ENCODE measurements at places on chromosomes 6 and 20.

DNA sequence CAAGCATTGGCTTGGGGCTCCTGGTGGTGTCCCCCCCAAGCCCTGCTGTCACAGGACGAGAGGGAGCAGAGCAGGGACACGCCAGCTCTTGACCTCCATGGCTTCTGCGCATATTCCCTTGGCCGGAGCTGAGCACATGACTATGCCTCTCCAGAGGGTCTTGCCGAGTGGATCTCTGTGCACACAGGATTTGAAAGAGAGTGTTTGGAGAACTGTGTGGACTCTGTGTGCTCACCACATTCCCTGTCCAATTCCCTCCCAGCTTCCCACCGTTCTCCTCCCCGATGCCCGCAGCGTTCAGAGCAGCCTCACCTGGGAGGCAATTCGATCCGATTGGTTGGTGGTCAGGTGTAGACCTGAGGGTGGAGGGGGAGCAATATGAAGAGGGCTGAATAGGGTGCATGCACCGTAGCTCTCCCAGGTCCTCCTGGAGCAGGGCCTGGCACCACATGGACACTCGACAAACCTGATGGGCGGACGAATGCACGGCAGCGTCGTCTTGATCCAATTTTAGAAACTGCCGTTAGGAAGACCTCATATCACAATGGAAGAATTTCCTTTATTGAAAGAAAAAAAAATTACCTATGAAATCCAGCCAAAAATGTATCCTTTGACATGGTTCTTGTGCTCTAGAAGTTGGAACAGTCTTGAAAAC lies 287.8 kb downstream of the CDH4 start:
- no peak for DNase-seq

GRCh38 chr20:61803416-61803914 lies 262.2 kb downstream of the TAF4 start:
- DNase-seq, result no peak

DNA sequence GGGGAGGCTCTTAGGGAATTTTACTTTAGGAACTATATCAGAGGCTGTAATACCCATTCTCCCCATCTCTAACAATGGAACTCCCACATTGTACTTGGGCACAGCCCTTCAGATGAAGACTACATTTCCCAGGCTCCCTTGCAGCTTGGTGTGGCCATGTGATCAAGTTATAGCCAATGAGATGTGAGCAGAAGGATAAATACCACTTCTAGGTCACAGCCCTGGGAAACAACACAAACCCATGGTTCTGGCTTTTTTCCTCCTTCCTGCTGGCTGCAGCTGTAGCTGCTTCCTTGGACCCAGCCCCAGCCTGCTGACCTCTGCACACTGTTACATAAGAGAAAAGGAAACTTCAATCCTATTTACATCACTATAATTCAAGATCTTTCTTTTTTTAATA lies 445.9 kb upstream of the JARID2 start:
- peak; percentile 54 for DNase-seq

- no peak for DNase-seq
Measured at GRCh38 chr20:4894409-4894808, 106.9 kb downstream of the SLC23A2 start.

GRCh38 chr6:47832386-47833100 lies 50.7 kb downstream of the OPN5 start:
- DNase-seq, result no peak

- DNase-seq, result peak; percentile 97
Measured at GRCh38 chr6:41675176-41675775, 37.0 kb downstream of the MDFI start.

DNA sequence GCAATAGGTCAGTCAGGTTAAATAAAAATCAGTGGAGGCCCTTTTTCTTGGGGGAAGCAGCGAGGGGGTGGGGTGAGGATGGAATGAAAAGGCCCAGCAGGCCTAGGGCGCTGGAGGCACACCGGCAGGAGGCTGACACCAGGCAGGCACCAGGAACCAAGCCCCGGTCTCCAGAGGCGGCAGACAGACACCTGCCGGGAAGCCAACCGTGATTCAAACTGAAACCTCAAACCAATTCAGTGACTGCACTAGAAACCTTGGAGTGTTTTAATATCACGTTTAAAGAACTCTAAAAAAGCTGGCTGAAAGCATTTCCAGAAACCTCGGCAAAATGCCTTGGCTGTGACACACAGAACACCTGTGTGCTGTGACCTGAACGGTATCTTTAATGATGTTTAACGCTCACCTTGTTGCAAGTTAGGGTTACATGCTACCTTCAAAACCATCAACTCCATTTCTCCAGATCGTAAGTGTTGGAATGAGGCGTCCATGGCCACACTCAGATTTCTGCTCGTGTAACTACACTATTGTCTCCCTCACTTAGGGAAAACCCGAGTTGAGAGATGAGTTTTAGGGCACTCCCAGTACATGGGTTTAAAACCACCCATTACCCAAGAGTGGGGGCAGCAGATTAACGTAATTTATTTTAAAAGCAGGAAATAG lies 27.2 kb downstream of the DIDO1 start:
- no peak for DNase-seq

DNA sequence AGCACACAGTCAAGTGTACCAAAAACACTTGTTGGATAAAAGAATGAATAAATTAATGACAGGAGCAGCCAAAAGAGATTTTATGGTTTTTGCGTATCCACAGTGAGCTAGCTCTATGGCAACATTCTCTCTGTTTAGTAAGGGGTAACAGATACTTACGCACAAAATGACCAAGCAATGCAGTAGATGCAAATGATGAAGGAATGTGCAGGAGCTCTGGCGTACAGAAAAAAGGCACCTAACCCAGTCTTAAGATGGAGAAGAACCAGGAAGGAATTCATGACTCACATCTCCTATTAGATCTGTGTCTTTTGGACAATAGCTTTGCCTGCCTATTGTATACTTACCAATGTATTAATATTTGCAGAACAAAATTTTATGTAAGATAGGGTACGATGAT lies 191.9 kb upstream of the PREP start:
- DNase-seq, result no peak

DNA sequence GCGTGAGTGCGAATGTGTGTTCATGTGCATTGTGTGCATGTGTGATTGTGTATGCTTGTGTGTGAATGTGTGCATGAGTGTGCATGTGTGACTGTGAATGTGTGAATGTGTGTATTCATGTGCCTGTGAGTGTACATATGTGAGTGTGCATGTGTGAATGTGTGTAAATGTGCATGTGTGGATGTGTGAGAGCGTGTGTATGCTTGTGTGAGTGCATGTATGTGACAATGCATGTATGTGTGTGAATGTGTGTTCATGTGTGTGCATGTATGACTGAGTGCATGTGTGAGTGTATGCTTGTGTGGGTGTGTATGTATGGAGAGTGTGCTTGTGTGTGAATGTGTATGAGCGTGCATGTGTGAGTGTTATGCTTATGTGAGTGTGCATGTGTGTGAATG lies 77.4 kb downstream of the SMOC2 start:
- DNase-seq, result no peak

DNA sequence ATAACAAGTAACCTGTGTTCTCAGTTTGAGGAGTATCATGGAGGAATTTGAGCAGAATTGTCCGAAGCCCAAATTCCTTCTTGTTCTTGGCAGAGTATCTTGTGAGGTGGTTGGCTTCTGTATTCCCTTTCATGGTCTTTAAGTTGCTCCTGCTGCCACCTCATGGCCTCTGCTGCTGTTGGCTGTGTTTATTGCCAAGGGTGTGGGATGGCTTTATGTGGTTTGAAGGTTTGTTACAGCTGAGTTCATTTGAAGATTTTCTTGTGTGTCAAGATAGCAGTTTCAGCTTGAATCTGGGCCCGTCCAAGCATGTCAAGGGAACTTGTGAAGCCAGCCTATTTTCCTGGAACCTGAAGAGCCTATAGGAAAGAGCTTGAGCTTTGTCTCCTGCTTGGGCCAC lies 20.2 kb upstream of the TTK start:
- DNase-seq, result no peak

GRCh38 chr20:38864662-38865061 lies 59.2 kb downstream of the PPP1R16B start:
- no peak for DNase-seq

DNA sequence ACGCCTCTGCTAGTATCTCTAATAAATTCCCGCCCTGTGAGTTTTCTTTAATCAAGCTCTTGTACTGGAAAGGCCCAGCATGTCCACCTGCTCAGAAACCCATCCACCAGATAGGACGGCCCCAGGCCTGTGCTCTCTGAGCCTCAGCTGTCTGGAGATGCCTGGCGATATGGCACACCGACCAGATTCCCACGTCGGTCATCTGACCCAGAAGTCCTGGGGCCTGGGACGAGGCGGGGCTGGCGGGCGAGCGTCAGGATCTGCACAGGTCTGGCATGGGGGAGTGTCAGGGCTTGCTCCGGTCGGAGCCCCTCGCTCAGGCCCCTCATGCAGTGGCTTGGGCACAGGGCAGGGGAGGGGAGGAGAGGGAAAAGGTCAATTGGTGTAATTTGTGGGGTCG lies 10.2 kb downstream of the RNASET2 start:
- DNase-seq, result no peak

GRCh38 chr6:74851596-74851995 lies 354.3 kb downstream of the COL12A1 start:
- no peak for DNase-seq

DNA sequence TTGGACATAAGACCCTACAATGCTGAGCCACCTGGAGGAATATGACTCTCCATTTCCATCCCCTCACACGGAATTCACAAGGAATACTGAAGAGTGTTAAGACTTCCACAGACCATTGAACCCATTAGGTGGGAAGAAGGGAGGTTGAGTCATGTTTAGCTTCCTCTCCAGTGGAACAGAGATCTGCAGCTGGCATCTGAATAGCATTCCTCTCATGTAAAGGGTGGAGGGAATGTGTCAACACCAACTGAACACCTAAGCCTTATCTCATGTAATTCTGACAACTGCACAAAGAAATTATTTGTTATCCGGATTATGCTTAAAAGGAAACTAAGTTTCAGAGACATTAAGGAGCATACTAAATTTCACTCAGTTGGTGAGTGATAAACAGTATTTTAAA lies 705.9 kb downstream of the MAFB start:
- DNase-seq, result no peak

DNA sequence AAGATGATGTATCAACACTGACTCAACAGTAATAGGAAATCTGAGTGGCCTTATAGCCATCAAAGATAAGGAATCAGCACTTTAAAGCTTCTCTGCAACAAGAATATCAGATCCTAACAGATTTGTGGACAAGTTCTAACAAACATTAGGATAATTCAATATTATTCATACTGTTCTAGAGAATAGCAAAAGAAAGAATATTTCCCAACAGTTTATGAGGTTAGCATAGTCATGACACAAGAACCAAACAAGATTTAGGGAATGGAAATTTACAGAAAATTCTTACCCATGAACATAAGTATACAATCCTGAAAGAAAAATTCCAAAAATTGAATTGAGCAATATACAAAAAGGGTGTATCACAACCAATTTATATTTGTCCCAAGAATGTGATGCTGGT lies 64.3 kb upstream of the BTBD3 start:
- DNase-seq, result no peak

GRCh38 chr20:37366743-37367142 lies 20.8 kb downstream of the SRC start:
- DNase-seq, result no peak

- DNase-seq, result no peak
Measured at GRCh38 chr6:109202409-109203264, 107.3 kb downstream of the CEP57L1 start.

DNA sequence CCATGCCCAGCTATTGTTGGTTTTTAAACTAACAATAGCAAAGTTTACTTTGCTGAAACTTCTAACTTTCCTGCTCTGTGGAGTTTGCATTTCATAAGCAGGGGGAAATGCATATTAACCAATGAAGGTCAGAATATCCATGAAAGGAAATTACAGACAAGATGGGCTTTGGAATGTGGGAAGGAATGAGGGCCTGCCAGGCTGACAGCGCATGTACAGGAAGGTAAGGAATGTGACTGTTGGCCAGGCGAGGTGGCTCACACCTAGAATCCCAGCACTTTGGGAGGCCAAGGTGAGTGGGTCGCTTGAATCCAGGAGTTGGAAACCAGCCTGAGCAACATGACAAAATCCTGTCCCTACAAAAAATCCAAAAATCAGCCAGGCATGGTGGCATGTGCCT lies 49.6 kb downstream of the CDK5RAP1 start:
- no peak for DNase-seq

GRCh38 chr6:109791301-109791700 lies 100.2 kb downstream of the FIG4 start:
- no peak for DNase-seq

DNA sequence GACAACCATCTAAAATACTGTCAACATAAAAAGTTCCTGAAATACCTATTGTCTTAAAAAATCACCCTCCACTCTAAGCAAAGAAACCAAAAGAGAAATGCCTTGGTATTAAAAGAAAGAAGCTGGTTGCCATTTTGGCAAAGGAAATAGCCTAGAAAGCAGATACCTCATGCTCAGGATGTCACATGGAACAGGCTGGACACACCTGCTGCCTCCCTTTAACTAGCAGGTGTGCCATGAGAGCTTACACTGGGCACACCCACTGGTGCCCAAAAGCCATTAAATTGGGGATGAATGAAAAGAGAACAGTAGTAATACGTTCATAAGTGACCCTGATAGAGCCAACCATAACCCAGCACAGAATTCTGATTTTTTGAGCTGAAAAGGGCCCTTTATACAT lies 1.5 kb downstream of the SLC23A2 start:
- no peak for DNase-seq

DNA sequence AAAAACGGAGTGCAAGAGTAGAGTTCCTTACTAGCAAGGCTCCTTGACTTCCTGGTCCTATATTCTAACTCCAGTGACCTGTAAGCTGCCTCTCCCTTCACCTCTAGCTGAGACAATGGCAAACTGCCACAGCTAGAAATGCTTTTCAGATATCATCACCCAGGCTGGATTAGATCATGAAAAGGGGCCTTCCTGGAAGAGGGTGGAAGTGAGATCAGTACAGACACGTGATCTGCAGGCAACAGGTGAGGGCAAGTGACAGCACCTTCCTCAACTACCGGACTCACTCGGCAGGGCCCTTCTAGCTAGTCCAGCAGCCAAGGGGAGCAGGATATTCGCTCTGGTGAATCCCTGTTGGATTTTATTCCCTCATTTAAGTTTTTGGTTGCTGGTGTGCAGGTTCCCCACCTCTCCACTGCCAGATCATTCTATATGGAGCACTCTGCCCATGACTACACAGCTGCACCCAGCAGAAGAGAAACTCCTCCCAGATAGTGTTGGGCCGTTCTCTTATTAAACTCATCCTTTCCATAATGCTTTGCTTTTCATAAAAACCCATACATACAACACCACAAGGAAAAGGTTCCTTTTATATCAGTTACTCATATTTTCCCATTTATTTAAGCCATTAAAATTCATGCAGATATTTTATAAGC lies 26.4 kb upstream of the FAM83C start:
- no peak for DNase-seq

GRCh38 chr20:63750807-63751470 lies 11.4 kb downstream of the SLC2A4RG start:
- no peak for DNase-seq

GRCh38 chr6:4780360-4780812 lies 4.2 kb downstream of the CDYL start:
- DNase-seq, result no peak
